NCI-H524 treated with DMSO at 0.1 percent for 48 hours (cell line): ENCODE measurements at places on chromosomes 5 and 9.

- no peak for DNase-seq
Observed at GRCh38 chr5:53928641-53929040, 368.2 kb downstream of the NDUFS4 start.

DNA sequence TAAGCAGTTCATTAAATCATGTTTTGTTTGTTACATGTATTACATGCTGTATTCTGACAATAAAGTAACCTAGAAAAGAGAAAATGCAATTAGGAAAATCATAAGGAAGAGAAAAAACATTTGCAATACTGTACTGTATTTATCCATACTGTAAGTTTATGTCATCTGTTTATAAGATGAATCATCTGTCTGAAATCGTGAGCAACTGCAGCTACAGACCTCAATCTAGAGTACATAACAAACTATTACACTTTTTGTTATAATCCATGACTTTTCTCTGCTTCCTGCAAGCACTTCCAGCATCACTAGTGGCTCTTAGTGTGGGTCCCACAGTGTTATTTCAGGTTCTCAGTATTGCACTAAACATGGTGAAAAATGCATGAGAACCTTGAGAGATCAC is 144.4 kb upstream of the NR4A3 start:
- DNase-seq: no peak

DNA sequence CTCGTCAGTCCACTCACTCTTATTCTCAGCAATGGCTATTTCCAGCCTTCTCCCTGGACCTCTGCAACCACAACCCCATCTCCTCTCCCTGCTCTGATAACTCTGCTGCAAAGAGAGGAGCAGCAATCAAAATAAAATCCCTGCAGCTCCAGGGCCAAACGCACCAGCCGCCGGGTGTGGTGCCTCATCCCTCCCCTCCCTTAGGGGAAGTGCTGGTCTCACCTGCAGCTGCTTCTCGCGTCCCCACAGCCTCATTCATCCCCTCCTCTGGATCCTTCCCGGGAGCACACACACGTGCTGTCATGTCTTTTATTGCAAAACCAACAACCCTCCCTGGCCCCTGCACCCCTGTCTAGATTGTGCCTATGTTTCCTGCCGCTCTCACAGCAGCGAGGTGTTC is 77.8 kb downstream of the TENT4A start:
- no peak for DNase-seq

- DNase-seq: no peak
Observed at GRCh38 chr5:154653418-154653763, 101.8 kb upstream of the LARP1 start.

DNA sequence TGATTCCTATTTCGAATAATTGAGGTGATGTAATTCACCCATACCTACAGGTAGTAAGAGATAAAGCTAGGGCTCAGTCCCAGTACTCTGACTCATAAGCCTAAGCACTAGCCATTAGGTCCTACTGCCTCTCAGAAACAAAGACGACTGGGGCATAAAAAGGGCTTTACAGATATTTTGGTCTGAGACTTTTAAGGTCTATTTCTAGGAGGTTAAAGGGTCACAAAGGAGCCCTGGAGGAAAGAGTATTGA is 69.8 kb downstream of the SGCD start:
- DNase-seq: no peak

DNA sequence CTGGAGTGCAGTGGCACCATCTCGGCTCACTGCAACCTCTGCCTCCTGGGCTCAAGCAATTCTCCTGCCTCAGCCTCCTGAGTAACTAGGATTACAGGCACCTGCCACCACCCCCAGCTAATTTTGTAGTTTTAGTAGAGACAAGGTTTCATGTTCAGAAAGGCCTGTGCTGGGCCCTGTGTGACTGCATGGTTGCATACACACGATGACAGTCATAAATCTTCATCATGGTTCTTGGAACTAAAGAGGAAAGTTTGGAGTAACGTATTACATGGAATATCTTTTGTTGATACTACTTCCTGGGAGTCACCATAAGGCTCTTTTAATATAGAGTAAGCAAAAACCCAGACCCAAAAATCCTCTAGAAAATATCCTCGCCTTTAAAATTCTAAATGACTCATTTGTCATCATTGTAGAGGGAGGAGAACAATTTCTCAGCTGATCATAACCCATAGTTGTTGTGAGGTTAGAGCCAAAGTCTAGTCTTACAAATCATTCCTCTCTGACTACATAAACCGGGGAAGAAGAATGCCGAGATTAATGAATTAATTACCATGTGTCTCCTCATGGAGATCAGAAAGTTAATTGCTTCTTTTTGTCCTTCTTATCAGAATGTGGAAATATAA is 47.0 kb downstream of the KLF9 start:
- no peak for DNase-seq

- DNase-seq: no peak
Observed at GRCh38 chr5:96634881-96635280, 27.3 kb upstream of the CAST start.

- DNase-seq: no peak
Observed at GRCh38 chr9:76734716-76735115, 29.5 kb upstream of the PCA3 start.

GRCh38 chr9:38107405-38107804 is 38.4 kb upstream of the SHB start:
- no peak for DNase-seq

DNA sequence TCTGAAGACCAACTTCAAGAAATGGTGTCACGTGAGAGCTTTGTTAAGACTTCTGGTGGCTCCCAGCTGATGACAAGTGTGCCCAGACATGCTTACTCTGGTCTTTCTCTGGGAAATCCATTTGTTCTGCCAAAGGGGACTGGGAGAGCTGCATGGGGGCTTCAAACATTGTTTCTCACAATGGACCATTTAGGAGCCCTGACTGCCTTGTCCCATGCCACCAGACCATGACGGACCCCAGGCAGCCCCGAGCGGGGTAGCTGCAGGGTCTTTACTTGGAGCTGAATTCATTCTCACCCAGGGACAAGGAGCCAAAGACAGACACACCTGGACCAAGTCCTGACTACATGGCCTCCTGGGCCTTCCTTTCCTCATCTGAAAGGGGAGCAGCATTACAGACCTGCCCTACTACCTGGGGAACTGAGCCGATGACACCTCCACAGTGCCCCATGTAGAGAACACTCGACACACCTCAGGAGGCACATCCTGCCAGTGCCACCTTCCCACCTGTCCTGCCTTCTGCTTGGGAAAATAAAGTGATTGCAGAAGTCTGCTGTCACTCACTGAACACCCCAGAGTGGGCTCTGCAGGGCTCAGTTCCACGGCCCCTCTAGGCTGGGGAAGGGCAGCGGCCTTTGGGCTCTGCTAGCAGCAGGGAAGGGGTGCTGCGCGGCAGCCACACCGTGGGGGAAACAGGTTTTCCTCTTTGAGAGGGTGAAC is 169.0 kb downstream of the DAB2IP start:
- no peak for DNase-seq

- DNase-seq: peak; percentile 10
Observed at GRCh38 chr5:108681079-108681921, 66.4 kb upstream of the FER start.

GRCh38 chr5:32233220-32233695 is 59.1 kb upstream of the GOLPH3 start:
- DNase-seq: no peak

DNA sequence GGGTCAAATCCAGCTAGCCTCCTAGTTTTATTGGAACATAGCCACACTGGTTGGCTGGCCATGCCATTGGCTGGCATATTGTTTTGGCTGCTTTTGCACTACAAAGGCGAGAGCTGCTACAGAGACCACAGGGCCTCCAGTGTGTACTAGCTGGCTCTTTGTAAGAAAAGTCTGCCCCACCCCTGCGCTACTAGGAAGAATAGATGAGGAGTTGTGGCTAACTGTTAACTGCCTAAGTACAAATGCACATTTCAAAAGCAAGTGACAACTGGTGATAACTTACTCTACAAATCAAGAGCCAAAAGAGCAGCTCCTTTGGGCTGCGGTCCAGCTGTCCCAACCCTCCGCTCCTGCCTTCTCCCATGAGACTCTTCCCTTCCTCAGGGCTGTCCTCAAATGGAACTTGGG is 63.9 kb downstream of the SERINC5 start:
- DNase-seq: no peak

DNA sequence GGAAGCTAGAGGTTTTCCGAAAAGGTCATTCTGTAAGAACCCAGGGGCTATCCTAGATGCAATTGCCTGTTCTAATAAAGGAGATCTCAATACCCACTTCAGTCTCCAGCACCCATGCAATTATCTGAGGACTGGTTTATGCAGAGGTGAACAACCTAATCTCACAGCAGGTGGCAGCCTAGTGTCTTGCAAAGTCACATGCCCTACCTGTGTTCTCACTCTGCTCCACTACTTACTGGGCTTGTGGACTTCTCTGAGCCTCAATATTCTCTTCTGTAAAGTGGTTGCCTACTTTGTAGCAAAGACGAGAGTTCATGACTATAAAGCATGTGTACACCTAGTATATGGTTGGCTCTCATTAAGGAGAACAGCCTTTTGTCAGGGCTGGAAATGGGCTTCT is 21.0 kb upstream of the ALDH1B1 start:
- DNase-seq: no peak

GRCh38 chr5:4939042-4939781 is 200.9 kb upstream of the ADAMTS16 start:
- DNase-seq: peak; percentile 85

DNA sequence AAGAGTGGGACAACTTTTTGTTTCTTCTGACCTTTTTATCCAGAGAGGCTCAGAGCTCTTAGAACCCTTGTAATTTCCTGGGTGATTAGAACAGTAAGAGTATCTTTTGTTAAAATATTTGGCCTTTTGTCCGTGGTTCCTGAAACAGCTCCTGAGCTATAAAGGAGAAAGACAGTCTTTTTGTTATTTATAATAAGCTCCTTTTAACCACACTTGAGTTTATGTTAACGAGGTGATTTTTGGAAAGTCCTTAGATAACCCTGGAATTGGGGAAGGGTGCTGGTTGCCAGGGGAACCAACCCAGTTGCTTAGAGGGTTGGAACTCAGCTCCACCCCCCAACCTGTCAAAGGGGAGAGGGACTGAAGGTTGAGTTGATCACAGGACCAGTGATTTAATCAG is 4.8 kb downstream of the ZNF483 start:
- DNase-seq: no peak

DNA sequence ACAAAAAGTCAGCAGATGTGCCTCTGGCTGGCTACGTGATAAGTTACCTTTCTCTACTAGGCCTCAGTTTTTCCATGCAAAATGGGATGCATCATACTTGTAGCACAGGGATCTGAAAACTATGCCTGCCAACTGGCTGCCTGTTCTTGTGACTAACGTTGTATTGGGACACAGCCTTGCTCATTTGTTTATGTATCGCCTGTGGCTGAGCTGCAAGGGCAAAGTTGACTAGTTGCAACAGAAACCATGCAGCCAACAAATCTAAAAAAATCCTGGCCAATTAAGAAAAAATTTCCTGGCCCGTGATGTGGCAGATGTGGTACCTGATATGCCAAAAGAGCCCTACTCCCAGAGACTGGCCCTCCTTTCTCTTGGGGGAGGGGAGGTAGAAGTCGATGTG is 131.3 kb downstream of the SEC61B start:
- no peak for DNase-seq

GRCh38 chr5:78985116-78985724 is at the start of gene ARSB:
ARSB (minus strand) TSS chr5:78985310; CDS start chr5:78985248, 62 bp downstream.
- DNase-seq: no peak

GRCh38 chr5:130427222-130427955 is 523.1 kb downstream of the CHSY3 start:
- no peak for DNase-seq

DNA sequence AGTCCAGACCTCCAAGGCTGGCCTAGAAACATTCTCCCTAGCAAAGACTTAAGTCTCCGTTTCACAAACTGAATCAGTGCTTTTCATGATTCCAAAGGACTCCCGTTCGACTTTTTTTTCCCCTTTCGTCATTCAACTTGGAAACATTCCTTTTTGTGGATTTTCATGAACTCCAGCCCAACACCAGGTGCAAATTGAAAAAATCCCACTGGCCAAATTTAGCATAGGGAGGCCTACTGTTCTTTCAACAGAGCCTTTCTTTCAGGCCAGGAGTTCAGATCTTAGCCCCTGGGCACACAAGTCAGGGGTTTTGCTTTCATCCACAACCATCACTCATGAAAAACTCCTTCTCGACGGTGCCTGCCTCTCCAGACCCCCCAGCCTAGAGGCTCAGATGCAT is 285.3 kb downstream of the PIK3R1 start:
- DNase-seq: no peak

- DNase-seq: no peak
Observed at GRCh38 chr9:22010866-22011625, 1.9 kb upstream of the CDKN2B start.

DNA sequence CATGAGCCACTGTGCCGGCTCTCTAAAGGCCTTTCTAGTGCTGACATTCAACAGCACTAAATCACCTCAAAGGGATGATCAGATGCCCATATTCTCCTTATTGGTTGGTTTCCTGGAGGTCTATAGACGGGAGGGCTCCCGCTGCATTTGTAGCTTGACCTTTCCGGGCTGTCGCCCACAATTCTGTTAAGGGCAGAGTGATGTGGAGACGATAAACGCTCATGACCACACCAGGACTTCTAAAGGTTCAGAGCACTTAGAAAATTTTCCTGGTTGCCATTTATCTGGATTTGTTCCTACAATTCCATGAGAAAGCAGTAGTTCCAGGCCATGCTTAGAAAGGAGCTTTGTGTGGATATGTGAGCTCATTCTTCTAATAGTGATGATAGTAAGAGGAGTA is 170.3 kb downstream of the SLC12A2 start:
- DNase-seq: no peak

- DNase-seq: no peak
Observed at GRCh38 chr5:157497875-157498611, 38.0 kb downstream of the NIPAL4 start.

- no peak for DNase-seq
Observed at GRCh38 chr9:81850724-81851123, 77.5 kb upstream of the SPATA31D4 start.

GRCh38 chr5:142500227-142500905 is 175.5 kb upstream of the SPRY4 start:
- DNase-seq: no peak

DNA sequence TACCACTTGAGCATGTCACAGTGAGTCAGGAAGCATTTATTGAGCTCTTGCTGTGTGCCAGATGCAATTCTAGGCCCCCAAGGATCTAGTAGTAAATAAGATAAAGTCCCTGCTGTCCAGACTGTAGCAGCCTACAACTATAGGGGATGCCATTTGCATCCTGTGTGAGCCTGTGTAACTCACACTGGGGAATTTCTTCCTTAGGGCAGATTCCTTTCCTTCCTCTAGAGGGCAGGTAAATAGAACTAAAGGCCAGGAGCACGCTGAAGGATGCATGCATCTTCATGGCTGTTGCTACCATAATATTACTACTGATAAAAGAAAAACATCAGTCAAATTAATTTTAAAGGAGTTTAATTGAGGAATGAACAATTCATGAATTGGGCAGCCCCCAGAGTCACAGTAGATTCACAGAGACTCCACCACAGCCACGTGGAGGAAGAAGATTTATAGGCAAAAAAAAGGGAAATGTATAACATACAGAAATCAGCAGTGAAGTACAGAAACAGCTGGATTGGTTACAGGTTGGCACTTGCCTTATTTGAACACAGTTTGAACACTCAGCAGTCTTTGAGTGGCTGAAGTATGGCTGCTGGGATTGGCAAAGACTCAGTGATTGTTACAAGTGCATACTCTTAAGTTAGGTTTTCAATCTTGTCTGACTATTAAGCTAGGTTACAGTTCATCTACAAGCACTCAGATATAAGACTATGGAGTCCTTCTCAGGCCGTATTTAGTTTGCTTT is 98.9 kb downstream of the ACTL7B start:
- no peak for DNase-seq

GRCh38 chr9:84622981-84623380 is 46.5 kb upstream of the NTRK2 start:
- no peak for DNase-seq
